ENCODE measurements at places on chromosomes 2 and 18.

- DNase-seq: no peak
These were observed 26.0 kb downstream of the MAP3K20 start for GRCh38 chr2:173101687-173102086.

- DNase-seq: peak; percentile 58
These were observed 50.2 kb downstream of the TEX44 start for GRCh38 chr2:231642631-231643494.

- no peak for DNase-seq
These were observed 121.5 kb upstream of the CREB1 start for GRCh38 chr2:207408086-207408794.

- DNase-seq: no peak
These were observed 15.2 kb downstream of the GALNT3 start for GRCh38 chr2:165778653-165779451.

- no peak for DNase-seq
These were observed 224.6 kb downstream of the EPHA4 start for GRCh38 chr2:221347471-221347870.

- no peak for DNase-seq
These were observed 55.9 kb upstream of the KIF5C start for GRCh38 chr2:148819019-148819585.

DNA sequence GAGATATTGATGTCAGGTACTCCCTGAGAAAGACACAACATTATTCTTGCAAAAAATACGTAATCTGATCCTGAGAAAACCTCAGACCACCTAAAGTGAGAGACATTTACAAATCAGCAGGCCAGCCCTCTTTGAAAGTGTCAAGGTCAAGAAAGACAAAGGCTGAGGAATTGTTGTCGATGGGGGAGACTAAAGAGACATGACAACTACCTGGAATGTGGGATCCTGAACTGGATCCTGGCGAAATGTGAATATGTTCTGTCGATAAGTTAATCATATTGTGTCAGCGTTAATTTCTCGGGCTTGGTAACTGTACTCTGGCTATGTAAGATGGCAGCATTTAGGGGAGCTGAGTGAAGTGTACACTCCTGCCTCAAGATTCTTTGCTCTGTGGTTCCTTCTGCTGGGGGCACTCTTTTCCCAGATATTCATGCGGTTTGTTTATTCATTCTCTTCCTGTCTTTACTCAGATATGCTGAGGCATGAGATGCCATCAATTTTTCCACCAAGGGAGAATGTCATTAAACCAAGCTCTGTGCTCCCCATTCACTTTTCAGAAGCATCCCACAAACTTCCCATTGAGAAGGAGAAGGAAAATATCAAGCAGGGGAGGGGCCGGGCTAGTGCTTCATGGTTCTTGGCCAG, 154.9 kb downstream of the CAPN13 start:
- DNase-seq: no peak

- DNase-seq: no peak
These were observed 1.5 kb upstream of the GPD2 start for GRCh38 chr2:156434461-156435291.

GRCh38 chr2:207599636-207600035, 25.6 kb downstream of the METTL21A start:
- DNase-seq: no peak

DNA sequence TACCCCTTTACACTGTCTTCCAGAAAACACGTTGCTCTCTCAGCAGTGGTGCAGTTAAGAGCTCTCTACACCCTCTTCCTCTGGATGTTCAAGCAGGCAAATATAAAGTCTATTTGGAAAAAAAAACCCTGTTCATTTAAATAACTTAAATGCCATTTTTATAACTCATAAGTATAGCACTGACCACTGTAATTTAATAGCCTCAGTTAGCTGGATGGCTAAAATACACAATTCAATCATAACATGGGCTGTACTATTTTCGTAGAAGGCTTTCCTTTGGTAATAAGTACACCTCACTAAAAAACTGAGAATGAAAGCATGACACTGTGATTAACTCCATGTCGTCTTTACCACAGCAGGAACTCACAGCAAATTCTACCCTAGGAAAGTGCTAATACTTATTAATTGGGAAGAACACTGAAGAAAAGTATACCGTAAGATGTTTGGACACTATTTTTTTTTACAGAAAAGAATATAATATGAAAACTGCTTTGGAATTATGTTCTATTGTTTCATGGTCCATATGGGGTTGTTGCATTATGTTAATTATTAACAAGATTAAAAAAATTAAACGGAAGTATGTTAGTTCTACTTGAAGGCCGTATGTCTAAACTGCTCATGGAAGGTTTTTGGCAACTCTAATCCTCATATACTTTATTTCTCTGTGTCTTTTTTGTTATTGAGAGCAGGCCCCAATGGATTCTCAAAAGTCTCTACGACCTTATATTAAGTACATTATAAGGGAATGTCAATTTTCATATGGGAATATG, 269.1 kb downstream of the ZNF385B start:
- DNase-seq: no peak

- DNase-seq: no peak
These were observed 31.8 kb downstream of the TBC1D8 start for GRCh38 chr2:101119431-101119830.

GRCh38 chr18:9343577-9343976, 9.0 kb downstream of the TWSG1 start:
- DNase-seq: no peak

GRCh38 chr2:218924757-218925156, 34.7 kb upstream of the CDK5R2 start:
- DNase-seq: no peak

DNA sequence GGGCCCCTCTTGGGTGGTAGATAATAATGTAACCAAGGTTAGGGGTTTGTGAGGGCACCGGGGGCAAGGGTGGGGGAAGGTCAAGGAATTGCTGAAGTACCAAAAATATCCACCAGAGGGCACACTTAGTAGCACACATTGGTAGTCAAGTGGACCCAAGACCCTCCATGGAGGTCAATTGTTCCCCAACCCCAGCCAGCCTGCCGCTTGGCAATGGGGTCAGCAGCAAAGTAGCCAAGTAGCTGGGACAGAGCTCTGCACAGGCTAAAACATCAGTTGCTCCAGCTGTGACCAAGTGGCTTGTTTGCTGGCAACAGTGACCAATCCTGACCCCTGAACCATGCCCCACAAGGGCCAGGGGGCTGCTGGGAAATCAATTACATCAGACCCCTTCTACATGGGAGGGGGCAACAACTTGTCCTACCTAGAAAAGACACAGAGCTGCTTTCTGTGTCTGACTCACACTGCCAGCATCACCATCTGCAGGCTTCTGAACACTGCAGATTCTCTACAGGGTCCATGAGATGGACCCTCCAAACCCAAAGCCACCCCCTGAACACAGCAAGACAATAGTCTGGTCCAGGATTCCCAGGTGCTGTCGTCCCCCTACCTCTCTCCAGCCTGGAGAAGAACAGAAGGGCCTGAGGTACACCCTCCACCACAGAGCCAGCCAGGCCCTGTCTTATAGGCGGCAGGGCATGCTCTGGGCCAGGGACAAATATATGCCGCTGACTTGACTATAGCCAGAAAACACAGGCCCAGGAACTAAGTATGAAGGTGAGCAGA, 76.0 kb downstream of the EMX1 start:
- no peak for DNase-seq

GRCh38 chr2:19337202-19337601, 21.2 kb downstream of the OSR1 start:
- no peak for DNase-seq

DNA sequence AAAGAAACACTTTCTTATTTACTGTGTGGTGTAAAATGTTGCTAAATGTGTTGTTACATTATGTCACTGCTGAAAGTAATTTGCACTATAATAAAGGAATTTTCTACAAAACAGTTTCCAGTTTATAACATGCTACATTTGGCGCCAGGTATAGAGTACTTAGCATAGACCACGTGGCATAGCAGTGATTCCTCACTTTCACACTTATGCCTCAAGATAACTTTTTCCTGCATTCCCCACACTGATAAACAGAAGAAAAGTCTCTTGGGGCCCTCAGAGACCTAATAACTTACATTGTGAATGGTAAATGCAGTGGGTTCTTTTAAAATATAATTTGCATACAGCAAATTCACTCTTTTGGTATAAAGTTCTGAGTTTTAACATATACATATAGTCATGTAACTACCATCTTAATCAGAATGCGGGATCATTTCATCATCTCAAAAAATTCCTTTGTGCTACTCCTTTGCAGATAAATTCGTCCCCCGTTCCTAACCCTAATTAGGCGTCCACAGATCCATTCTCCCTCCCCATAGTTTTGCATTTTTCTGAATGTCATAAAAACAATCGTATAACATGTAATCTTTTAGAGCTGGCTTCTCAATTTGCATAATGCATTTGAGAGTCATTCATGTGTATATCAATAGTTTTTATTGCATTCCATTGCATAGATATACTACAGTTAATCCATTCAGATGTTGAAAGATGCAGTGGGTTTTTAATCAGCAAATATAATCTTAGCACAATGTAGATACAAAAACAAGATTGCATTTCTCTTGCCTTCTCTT, 7.5 kb downstream of the LGALSL start:
- DNase-seq: no peak

GRCh38 chr2:187618813-187619212, 64.6 kb upstream of the TFPI start:
- DNase-seq: no peak

GRCh38 chr18:54904581-54904980, 54.7 kb downstream of the CCDC68 start:
- no peak for DNase-seq

DNA sequence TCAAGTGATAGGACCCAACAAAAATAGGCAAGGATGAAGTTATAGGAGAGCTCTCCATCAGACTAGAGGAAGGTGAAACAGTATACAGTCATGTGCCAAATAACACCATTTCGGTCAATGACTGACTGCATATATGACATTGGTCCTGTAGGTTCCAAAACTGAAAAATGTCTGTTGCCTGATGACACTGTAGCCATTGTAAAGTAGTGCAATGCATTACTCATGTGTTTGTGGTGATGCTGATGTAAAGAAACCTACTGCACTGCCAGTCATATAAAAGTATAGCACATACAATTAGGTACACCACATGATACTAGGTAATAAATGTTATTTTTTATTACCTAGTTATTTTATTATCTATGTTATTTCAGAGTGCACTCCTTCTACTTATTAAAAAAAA, 147.9 kb downstream of the GREB1L start:
- DNase-seq: no peak

DNA sequence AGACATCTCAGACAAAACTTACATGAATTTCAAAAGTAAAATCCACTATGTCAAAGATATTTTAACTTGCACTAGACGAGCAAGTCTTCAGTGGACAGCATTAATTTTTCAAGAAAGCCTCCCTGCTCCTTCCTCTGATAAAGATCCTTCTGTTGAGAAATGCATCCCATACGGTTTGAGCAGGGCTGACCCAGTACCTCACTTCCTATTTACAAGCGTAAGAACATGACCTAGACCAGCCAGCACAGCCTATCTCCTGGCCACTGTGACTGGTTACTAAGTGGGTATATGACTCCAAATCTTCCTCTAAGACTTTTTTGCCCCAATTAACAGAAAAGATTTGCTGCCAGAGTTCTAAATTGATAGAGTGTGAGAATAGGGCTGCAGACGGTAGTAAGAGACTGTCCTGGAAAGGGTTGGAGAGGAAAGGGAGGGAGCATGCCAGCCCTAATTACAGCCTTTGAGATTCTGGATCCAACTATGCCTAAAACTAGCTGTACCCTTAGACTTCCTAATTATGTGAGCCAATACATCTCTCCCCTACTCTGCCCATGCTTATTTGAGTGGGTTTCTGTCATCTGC, 108.4 kb downstream of the PRELID3A start:
- DNase-seq: no peak

DNA sequence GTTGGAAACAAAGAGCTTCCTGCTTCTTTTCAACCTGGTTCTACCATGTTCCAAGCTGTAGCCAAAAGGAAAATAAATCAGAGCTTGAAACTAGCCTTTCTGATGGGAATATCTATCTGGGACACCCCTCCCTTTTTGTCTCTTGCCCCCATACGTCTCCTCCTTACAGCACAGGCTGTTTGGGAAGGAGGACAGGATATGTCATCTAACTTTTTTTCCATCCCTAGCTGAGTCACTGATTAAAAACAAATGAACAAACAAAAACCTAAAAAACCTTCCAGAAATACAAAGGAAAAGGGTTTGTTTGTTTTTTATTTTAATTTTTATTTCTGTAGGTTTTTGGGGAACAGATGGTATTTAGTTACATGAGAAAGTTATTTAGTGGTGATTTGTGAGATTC, 151.6 kb downstream of the FAM210A start:
- no peak for DNase-seq

DNA sequence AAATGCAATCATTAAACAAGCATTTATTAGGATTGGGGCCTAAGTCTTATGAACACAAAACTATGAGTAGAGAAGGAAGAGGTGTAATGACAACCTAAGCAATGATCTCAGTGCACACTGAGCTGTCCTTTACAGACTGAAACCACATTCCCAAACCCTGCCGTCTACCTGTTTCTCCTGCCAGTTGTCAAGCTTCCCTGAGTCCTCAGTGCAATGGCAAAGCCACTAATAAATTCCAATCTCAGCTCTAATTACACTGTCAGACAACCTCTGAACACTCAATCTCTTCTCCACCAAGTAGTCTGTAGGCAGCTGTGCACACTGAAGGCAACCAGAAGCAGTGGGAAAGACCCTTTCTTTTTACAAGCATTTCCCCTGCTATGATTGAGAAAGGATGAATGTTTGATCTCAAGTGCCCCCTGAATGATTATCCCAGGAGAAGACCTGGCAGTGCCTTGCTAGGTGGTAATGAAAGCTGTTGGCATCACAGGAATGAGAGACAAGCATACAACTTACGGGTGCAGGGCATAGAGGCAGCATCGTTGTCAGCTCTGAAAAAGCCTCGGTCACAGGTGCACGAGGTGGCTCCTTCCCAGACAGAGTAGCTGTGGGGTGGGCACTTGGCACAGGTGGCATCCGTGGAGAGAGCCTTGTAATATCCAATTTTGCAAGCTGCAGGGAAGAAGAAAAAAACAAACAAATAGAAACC, 71.4 kb downstream of the EPHA4 start:
- peak; percentile 28 for DNase-seq

All from right kidney (tissue), 9 donors.